ENCODE measurements at places on chromosomes 16 and 17.

- DNase-seq = no peak
Measured at GRCh38 chr17:21542070-21542469, 150.3 kb upstream of the KCNJ18 start.

DNA sequence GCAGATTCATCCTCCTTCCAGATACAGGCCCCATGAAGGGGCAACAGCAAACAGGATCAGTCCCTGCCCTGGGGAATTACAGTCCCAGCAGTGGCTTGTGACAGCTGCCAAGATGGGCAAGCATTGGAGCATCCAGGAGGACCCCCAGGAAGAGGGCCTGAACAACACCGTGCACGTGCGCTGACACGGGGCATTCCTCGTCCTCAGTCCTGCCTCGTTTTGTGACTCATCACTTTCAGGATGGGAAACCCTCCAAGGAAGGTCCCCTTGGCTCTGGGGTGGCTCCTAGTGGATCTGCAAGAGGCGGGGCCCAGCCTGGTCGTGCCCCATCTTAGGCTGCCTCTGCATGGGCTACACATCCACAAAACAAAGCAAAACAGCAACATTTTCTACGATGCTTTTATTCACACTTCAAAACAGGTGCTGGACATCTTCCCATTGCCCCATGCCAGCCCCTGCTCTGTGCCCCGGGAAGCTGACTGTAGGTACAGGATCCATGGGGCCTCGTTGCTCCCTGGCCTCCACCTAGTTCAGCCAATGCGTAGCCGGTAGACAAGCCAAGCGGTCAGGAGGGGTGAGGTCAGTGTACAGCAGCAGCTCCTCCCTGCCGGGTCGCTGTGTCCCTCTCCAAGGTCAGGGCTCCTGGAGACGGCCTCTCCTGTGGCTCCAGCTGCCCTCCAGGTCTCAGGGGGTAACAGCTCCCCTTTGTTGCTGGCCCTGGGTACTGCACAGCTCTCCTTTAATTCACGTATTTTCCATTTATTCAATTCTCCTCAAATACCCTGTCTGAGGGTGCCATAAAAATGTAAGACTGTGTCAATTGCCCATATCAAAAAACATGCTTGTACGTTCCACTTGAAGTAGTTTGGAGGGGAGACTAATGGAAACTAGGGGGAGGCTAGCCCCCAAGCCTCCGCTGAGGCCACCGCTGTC, 32.2 kb downstream of the ACTG1 start:
- DNase-seq = no peak

- no peak for DNase-seq
Measured at GRCh38 chr17:81200695-81201580, 21.8 kb downstream of the CEP131 start.

GRCh38 chr16:52066962-52067361, 480.0 kb downstream of the TOX3 start:
- DNase-seq = no peak

GRCh38 chr16:87186446-87186845, 130.7 kb downstream of the C16orf95 start:
- no peak for DNase-seq

- DNase-seq = no peak
Measured at GRCh38 chr17:61806081-61806828, 57.1 kb downstream of the BRIP1 start.

DNA sequence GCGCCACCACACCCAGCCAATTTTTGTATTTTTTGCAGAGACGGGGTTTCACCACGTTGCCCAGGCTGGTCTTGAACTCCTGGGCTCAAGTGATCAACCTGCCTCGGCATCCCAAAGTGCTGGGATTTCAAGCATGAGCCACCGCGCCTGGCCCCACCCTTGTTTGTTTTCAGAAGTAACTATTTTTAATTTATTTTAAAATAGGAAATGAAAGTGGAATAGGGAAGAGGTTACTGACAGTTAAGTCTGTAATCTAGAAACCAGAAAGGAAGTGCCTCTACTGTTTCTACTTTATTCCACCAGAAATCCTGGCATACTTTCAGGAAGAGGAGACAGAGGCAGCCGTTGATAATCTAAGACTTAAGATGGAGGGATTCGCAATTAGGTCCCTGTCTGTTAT, 225.6 kb downstream of the TANC2 start:
- no peak for DNase-seq

DNA sequence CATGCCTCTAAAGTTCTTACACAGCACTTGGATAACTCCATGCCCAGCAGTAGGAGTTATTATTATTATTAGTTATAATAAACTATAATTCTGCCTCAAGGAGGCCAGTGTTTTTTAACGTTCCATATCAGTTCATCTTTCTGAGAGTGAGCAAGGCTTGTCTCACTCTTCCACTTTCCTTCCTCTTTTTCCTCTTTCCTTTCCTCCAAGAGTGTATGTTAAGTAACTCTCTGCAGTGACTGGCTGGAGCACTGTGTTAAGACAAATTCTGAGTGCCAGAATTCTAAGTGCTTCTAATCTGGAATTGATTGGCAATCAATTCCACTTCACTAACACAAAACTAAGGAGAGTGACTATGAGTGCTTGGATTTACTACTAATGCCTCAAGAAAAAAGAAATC, 16.4 kb downstream of the CLEC19A start:
- no peak for DNase-seq

GRCh38 chr16:56389554-56389953, 35.8 kb downstream of the AMFR start:
- DNase-seq = no peak

- DNase-seq = no peak
Measured at GRCh38 chr17:82104797-82105416, 6.9 kb upstream of the FASN start.

GRCh38 chr16:4142268-4142667, 26.0 kb upstream of the ADCY9 start:
- no peak for DNase-seq

GRCh38 chr16:70254180-70254964, 2.6 kb upstream of the EXOSC6 start:
- no peak for DNase-seq

GRCh38 chr17:75845058-75845711, 981 bp upstream of the UNC13D start:
- no peak for DNase-seq

DNA sequence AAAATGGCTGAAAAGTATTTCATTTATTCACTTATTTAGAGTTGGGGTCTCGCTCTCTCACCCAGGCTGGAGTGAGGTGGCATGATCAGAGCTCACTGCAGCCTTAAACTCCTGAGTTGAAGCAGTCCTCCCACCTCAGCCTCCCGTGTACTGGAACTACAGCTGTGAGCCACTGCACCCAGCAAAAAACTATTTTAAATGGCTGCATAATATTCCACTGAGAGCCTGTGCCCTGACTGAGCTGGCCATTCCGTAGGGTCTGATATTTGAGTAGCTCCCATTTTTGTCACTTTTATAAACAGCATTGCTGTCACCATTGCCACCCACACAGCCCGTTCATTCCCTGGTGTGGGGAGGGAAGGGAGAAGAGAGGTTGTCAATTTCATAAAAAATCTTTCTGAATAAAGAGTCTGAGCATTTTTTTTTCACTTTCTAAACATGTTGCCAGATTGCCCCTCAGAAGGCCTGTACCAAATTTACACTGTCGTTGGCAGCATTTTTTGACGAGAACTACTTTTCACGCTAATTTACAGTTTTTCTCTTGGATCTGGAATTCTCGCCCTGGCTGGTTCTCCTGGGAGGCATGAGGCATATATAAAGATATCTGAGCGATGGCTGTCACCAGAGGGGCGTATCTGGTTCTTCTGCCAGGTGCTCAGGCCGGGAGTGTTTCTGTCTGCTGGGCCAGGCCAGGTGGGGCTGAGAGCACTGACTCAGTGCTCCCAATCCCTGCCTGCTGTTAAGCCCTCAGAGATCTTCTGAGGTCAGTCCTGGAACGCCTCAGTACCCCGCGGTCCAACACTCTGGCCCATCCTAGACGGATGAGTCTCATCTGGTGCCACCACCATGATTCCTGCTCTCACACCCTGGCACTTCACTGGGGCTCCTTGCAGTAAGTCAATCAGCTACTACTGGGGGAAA, 7.2 kb upstream of the KIFC3 start:
- no peak for DNase-seq

- DNase-seq = no peak
Measured at GRCh38 chr16:20844588-20844987, 38.3 kb downstream of the REXO5 start.

DNA sequence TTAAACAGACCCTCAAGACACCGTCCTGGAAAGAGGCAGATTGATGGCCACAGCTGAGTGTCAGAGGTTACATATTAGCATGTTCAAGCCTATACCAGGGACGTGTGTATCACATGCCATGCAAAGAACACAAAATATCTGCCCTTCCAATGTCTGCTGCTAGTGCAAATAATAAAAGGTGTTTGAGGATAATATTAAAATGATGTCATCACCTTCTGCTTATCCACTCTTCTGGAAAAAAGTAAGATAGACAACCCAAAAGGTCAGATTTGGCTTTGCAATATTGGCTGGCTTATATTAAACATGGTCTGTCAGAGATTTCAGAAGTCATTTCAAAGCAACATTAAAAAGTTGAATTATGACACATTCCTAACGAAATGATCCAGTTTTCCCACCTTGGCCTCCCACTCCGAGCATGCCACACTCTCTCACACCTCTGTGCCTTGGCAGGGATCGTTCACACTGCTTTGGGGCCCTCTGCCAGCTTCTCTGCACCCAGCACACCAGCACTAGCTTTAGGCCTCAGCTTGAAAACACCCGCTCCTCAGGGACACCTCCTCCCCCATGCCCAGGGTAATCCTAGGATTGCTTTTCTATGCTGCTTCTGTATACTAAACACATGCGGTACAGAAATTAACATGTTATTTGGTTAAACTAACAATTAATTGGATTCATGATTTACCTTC, 248.2 kb downstream of the NTN1 start:
- no peak for DNase-seq

DNA sequence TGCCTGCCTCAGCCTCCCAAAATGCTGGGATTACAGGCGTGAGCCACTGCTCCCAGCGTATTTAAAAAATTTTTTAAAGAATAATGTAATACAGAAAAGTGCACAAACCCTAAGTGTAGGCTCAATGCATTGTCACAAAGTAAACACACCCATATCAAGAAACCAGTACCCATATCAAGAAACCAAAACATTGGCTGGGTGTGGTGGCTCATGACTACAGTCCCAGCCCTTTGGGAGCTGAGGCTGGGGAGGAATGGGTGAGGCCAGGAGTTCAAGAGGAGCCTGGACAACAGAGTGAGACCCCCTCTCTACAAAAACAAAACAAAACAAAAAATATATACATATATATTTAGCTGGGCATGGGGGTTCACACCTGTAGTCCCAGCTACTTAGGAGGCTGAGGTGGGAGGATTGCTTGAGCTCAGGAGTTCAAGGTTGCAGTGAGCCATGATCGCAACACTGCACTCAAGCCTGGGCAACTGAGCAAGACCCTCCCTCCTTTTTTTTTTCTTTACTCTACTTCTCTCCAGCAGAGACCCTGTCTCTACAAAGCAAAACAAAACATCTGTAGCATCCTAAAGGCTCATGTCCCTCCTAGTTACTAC, 9.3 kb upstream of the PRR14 start:
- DNase-seq = no peak

GRCh38 chr16:86446279-86446678, 64.0 kb upstream of the FOXF1 start:
- no peak for DNase-seq

GRCh38 chr16:10122546-10122945, 59.7 kb downstream of the GRIN2A start:
- DNase-seq = no peak

- DNase-seq = no peak
Measured at GRCh38 chr17:61201211-61201610, 198.4 kb upstream of the TBX2 start.

DNA sequence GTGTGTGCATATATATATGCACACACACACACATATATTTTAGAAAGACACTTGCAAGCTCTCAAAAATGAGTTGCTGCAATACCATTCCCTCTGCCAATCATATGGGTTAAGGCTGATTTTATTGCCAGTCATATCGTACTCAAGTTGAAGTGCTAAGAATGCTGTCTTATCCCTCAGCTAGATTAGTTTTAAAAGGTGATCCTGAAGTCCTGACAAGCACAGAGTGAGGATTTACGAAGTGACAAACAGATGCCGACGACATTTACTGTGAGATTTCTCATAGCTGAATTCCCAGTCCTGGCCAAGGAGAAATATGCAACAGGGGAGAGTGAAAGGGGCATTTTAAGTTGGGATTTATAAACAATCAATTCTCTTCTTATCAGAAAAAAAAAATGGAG, 126.2 kb upstream of the RBFOX1 start:
- no peak for DNase-seq

DNA sequence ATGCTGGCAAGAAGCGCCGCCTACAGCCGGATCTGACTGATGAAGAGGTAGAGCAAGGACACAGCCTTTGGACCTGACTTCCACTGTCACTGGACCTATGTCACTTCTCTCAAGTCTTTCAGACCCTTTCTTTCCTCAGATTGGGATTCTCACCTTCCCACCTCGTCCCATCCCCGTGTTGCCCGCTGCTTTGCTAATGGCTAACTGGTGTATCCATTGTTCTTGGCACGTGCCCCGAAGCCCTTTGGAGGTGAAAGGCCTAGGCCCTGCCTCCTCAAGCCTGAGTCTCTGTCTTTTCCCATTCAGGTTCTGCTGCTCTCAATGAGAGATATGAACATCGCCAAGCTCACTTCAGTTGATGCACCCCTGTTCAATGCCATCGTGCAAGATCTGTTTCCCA, 53.3 kb upstream of the KDM6B start:
- DNase-seq = no peak

DNA sequence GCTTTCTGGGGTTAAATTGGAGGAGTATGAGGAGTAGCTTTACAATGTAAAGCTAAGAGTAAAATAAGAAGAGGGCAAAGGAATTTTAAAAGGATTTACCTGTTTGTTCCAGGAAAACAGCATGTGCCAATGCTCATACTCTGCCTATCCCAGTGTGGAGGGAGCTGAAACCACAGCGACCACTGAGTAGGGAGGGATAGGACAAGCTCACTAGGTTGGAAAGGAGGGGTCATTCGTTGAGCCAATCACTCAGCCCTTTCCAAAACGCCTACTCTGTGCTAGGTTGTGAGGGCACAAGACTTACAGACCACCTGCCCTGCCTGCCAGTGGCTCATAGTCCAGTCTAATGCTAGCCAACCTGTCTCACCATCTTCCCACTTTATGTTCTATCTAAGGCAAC, 1.1 kb upstream of the DNAJC7 start:
- DNase-seq = no peak

GRCh38 chr17:77887464-77888241, 70.8 kb upstream of the TNRC6C start:
- DNase-seq = peak; percentile 61

DNA sequence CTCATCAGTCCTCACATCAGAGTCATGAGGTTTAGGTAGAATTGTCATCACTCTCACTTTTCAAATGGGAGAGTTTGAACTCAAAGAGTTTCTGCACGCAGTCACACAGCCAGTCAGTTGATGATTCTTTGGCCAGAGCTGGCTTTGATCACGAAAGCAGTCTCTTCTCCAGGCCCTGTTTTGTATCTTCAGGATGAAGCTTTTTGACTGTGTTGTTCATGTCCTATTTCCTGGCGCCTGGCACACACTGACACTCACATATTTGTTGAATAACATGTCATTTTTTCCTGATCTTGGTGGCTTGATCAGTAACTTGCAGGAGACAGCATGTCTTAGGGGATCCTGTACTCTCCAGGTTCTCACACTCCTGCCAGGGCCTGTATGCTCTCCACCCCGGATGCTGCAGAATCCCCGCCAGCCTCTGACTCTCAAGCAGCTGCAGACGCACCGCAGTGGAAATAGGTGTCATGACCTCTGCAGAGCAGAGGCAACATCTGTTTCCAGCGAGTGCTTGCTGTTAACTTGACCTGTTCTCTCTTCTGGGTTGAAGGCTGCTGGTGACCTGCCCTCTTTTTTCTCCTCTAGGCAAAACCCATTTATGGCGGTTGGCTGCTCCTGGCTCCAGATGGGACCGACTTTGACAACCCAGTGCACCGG, 33.0 kb downstream of the MPRIP start:
- DNase-seq = no peak

- no peak for DNase-seq
Measured at GRCh38 chr16:878072-878784, 77.7 kb upstream of the GNG13 start.

All from stimulated activated CD8-positive, alpha-beta memory T cell treated with anti-CD3 and anti-CD28 coated beads, Interleukin-4, amount 100 ng/mL, for 1 hour (primary cell).